ENCODE measurements at places on chromosomes 4 and X.

DNA sequence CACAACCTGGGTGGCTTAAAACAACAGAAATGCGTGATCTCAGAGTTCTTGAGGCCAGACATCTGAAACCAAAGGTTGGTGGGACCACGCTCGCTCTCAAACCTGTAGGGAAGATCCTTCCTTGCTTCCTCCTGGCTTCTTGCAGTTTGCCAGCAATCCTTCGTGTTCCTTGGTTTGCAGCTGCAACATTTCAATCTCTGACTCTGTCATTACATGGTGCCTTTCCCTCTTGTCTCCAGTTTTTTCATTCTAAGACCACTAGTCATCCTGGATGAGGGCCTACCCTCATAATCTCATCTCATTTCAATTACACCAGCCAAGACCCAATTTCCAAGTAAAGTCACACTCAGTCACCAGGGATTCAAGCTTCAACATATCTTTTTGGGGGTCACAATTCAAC lies 388.0 kb downstream of the GPM6A start:
- H3K4me3 ChIP-seq = no peak overlapping the region
- H3K36me3 ChIP-seq = no peaks in the 10 kb centered on the region
- no peak for DNase-seq
- H3K4me1 ChIP-seq = no peaks in the 10 kb centered on the region
- H3K27me3 ChIP-seq = no peaks in the 10 kb centered on the region

- H3K4me1 ChIP-seq = no peaks in the 10 kb centered on the region
- no peak overlapping the region for H3K4me3 ChIP-seq
These were observed 15.9 kb upstream of the RBM47 start for GRCh38 chr4:40645586-40645985.

DNA sequence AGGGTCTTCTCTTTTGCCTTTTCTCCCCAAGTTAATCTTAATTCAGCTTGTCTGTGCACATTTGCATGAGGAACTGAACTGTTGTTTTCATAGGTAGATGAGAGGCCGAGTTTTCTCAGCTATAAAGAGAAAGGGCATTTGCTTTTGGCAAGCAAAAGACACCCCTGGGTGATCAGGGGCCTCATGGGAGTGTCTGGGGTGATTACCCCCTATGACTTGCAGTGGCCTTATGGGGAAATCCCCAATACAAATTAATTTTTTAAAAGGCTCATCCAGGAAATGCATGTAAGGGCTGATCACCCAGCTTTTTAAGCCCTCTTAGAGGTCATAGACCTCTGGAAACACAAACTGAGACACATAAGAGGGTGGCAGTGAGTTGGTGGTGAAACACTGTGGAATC lies 56.4 kb upstream of the HMX1 start:
- peaks cover 2% of the 10 kb centered on the region for H3K27me3 ChIP-seq
- H3K4me1 ChIP-seq = no peaks in the 10 kb centered on the region
- no peak overlapping the region for H3K27ac ChIP-seq
- H3K36me3 ChIP-seq = no peaks in the 10 kb centered on the region

DNA sequence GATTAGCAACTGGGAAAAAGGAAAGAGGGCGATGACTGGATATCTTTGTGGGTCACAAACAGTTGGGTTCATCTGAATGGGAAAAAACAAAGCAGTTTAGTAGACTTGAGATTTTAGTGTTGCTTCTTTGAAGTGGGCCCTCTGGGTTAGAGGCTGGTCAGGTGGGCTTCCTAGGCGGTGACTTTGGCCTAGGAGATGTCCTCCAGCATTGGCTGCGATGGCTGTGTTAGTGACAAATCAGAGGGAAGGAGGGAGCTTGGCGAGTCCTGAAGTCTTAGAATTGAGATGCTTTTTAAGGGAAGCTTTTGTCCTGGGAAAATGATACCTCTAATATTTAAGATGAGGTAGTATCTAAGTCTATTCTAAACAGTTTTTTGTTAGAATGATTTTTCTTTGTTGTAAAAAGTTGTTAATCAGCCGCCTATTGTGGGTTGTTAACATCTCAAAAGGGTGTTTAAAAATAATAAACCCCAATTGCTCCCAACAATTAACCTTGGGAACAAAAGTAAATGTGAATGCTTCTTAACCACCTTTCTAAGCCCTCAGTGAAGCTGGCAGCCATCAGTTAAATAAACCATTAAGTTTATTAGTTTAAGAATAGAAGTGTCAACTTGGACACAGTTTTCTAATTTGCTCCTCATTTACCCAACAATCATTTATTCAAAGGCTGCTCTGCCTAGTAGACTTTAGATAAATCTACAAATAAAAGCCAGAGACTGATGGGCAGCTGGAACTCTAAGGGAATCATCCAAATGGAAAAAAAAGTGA lies 31.7 kb downstream of the DLG3 start:
- no peaks in the 10 kb centered on the region for H3K36me3 ChIP-seq
- no peak for DNase-seq
- no peak overlapping the region for H3K27ac ChIP-seq
- no peak overlapping the region for H3K4me3 ChIP-seq

- H3K27ac ChIP-seq = no peak overlapping the region
- no peak for DNase-seq
- no peaks in the 10 kb centered on the region for H3K4me1 ChIP-seq
- H3K36me3 ChIP-seq = no peaks in the 10 kb centered on the region
These were observed 76.7 kb downstream of the MAOB start for GRCh38 chrX:43805579-43805978.

DNA sequence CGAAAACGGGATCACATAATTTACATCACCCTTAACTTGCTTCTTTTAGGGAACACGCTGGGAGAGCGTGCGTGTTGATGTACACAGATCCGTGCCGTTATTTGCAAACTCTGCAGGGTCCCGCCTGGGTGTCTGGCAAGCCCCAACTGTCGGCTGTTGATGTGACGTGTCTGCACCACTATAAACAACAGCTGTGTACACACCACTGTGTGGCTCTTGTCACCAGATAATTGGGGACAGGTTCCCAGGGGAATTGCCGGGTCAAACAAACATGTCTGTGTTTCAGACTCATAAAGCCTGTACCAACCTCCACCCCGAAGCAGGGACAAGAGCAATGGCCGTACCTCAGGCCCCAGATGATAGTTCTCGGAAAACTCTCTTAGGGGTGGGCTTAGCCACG lies 105.0 kb upstream of the AFAP1 start:
- no peak overlapping the region for H3K27ac ChIP-seq
- DNase-seq = no peak
- no peak overlapping the region for H3K4me3 ChIP-seq
- H3K4me1 ChIP-seq = no peaks in the 10 kb centered on the region

- H3K4me3 ChIP-seq = no peak overlapping the region
- peaks cover 38% of the 10 kb centered on the region for H3K36me3 ChIP-seq
- H3K27ac ChIP-seq = no peak overlapping the region
- no peaks in the 10 kb centered on the region for H3K27me3 ChIP-seq
- no peak for DNase-seq
These were observed 62.5 kb downstream of the PAQR3 start for GRCh38 chr4:78876568-78877320.

GRCh38 chr4:104502471-104502870 lies 7.8 kb upstream of the CXXC4 start:
- DNase-seq = no peak
- no peaks in the 10 kb centered on the region for H3K4me1 ChIP-seq
- H3K27ac ChIP-seq = no peak overlapping the region
- H3K4me3 ChIP-seq = no peak overlapping the region
- H3K27me3 ChIP-seq = peaks cover 35% of the 10 kb centered on the region

DNA sequence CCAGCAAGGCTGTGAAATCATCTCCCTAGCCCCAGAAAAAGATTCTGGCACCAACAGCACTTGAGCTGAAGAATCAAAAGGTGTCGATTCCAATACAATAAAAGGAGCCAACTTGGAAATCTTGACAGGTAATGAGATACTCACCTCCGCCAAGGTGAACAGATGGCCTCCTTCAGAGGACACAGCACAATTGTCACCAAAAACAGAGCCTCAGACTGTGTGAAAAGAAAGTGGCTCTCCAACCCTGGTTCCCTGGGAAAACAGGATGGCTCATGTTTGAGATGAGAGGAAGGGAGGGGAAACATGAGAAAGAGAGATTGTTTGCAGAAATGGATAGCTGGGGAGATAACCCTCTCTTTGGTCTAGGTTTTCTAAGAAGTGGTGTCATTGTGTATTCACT lies 168.9 kb downstream of the HS3ST1 start:
- H3K27ac ChIP-seq = no peak overlapping the region
- no peaks in the 10 kb centered on the region for H3K27me3 ChIP-seq
- H3K4me3 ChIP-seq = no peak overlapping the region
- no peaks in the 10 kb centered on the region for H3K4me1 ChIP-seq
- H3K36me3 ChIP-seq = no peaks in the 10 kb centered on the region
- DNase-seq = no peak

GRCh38 chrX:153909024-153909979 lies 4.8 kb downstream of the AVPR2 start:
- H3K4me3 ChIP-seq = no peak overlapping the region
- peaks cover 19% of the 10 kb centered on the region for H3K27me3 ChIP-seq
- H3K4me1 ChIP-seq = peaks cover 19% of the 10 kb centered on the region

GRCh38 chrX:56226980-56227379 lies 5.2 kb upstream of the KLF8 start:
- peaks cover 4% of the 10 kb centered on the region for H3K4me1 ChIP-seq
- no peak overlapping the region for H3K27ac ChIP-seq
- peaks cover 34% of the 10 kb centered on the region for H3K27me3 ChIP-seq
- no peak overlapping the region for H3K4me3 ChIP-seq

DNA sequence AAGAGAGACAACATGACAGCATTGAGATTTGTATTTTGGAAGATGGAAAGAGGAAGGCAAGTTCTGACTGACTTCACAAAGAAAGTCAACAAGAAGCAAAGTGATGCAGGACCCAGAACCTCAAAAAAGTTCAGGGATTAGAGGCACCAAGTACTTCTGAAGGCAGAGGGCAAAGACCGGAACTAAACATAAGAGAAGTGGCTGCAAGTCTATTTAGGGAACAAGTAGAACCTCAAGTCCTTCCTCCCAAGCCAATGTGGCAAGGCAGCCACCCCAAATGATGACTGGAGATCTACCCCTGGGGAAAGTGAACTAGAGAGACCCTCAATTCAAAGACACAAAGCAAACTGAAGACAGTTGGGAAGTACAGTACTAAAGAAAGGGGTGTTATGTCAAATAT lies 46.6 kb downstream of the SLC39A8 start:
- H3K4me3 ChIP-seq = no peak overlapping the region
- H3K4me1 ChIP-seq = peaks cover 1% of the 10 kb centered on the region
- H3K36me3 ChIP-seq = peaks cover 68% of the 10 kb centered on the region

- H3K4me1 ChIP-seq = peaks cover 3% of the 10 kb centered on the region
- no peaks in the 10 kb centered on the region for H3K27me3 ChIP-seq
- no peak overlapping the region for H3K4me3 ChIP-seq
- no peak overlapping the region for H3K27ac ChIP-seq
- DNase-seq = no peak
- no peaks in the 10 kb centered on the region for H3K36me3 ChIP-seq
These were observed 277.4 kb upstream of the GATB start for GRCh38 chr4:152038238-152038637.

DNA sequence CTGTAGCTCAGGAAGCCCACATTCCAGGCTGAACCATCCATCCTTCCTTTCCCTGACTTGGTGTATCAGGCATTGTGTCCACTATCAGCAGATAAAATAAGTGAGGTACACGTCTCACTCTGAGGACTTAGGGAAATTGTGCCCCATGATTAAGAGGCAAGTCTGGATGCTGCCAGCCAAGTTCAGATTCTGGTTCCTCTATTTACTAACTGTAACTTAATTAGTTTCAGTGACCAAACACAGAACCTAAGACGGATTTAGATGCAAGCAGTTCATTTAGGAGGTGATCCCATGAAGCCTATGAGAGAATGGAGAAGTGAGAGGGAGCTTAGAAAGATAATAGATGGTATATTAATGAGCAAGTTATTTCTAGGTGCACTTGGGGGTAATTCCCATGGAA lies 56.6 kb upstream of the PACRGL start:
- no peak overlapping the region for H3K27ac ChIP-seq
- DNase-seq = no peak
- peaks cover 7% of the 10 kb centered on the region for H3K27me3 ChIP-seq
- no peak overlapping the region for H3K4me3 ChIP-seq
- no peaks in the 10 kb centered on the region for H3K4me1 ChIP-seq

DNA sequence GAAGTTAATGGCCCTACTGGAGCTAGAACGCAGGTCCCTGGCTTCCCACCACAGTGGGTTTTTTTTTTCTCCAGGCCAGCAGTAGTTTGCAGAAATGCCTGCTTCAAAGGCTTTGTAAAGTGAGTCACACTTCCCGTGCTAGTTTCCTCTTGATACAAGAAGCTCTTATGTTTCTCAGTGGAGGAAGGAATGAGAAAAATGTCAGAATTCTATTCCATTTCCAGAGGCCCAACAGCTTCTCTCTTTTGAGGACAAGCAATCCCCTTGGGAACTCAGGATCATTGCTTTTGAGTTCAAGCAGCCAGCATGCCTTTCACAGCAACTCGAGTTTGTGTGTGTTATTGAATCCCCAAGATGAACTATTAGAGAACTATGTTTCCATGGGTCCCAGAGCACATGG lies 134.3 kb downstream of the GUCY2F start:
- H3K27me3 ChIP-seq = peaks cover 27% of the 10 kb centered on the region
- no peak overlapping the region for H3K4me3 ChIP-seq
- H3K4me1 ChIP-seq = peaks cover 4% of the 10 kb centered on the region
- H3K36me3 ChIP-seq = no peaks in the 10 kb centered on the region

GRCh38 chrX:32896088-32896487 lies 315.3 kb downstream of the DMD start:
- no peak overlapping the region for H3K4me3 ChIP-seq
- H3K36me3 ChIP-seq = no peaks in the 10 kb centered on the region
- DNase-seq = no peak
- H3K27ac ChIP-seq = no peak overlapping the region
- H3K4me1 ChIP-seq = no peaks in the 10 kb centered on the region

DNA sequence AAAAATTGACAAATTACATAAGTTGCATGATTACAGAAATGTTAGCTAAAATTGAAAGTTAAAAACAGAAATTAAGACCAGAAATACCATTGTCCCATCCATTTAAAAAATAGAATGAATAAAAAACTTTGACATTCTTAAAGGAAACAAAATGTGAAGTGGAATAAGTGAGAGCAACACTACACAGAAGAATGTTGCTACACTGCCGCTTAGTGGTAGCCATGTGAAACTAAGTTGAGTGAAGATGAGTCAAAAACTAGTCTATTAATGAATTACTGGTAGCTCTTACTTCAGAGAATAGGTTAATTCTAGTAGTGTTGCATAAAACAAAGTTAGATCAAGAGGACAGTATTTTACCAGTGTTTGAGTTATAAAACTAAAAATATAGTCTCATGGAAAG lies 571.0 kb upstream of the KLHL4 start:
- H3K4me3 ChIP-seq = no peak overlapping the region
- H3K36me3 ChIP-seq = no peaks in the 10 kb centered on the region
- peaks cover 3% of the 10 kb centered on the region for H3K27me3 ChIP-seq
- H3K27ac ChIP-seq = no peak overlapping the region
- DNase-seq = no peak

DNA sequence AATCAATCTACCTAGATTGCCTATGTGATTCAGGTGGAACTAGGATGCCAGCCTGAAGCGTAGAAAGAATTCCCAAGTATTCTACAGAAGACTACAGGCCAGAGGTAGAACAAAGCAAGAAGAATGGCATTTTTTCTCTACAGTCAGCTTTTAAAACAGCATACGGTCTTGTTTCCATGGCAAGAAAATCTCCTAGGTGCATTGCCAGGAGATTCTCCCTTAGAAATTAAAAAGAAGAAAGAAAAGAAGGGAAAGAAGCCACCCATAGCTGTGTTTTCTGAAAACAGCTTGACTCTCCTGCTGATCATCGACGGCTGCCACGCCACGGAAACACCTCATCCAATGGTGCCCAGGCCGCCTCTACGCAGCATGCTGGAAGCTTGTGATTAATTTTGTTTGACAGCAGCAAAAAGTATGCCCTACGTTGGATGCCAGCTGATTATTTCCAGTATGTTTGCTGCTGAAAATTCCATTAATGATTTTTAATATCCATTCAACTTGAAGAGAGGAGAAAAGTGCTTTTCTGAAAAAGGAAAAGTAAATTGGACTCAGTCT lies 24.1 kb downstream of the ANK2 start:
- no peak overlapping the region for H3K4me3 ChIP-seq

Data from activated T-cell treated with anti-CD3 and anti-CD28 coated beads, Interleukin-2, amount 50 U/mL, for 24 hours (primary cell).